RWPE2 (cell line): ENCODE measurements at places on chromosomes 12 and 14.
A peak's percentile ranks its signal among the peaks of the same experiment; 100 is the strongest.

DNA sequence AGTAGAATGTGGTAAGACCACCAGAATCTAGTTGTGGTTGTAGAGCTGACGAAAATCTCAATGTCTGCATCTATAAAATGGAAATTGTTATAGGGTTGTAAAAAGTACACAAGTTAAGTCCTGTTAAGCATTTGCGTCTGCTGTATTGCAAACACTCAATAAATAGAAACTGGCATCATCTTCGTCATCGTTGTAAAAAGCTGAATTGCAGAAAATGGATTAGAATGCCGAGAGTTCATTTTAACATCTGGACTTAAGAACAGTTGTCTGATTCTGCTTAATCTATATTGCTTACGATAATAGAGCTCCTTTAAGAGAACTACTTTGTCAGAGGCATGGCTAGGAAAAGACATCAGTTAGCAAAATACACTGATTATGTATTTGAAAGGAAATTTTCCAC is 33.2 kb downstream of the KCNMB4 start:
- H3K36me3 ChIP-seq: no peaks in the 10 kb centered on the region
- no peaks in the 10 kb centered on the region for H3K27me3 ChIP-seq
- peaks cover under 1% of the 10 kb centered on the region for H3K4me1 ChIP-seq
- no peak overlapping the region for H3K27ac ChIP-seq

DNA sequence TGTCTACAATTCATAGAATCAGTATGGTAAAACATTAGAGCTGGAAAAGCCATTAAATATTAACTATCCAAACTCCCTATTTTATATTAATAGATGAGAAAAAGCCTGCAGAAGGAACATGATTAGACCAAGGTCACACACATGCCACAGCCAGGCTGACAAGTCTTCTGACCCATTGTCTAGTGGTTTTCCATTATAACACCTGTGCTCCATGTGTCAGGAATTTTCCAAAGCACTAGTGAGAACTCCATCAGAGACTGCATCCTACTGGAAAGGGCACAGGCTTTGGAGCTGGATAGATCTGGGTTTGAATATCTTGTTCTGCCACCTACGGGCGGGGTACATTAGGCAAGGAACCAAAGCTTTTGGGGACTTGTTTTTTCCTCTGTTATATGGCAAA is 325.5 kb downstream of the RAD51B start:
- H3K27ac ChIP-seq: peak overlapping the region; percentile 99
- peaks cover 66% of the 10 kb centered on the region for H3K4me1 ChIP-seq
- no peak for DNase-seq
- no peaks in the 10 kb centered on the region for H3K27me3 ChIP-seq

GRCh38 chr14:83491091-83491490 is 1957.4 kb upstream of the SEL1L start:
- no peaks in the 10 kb centered on the region for H3K36me3 ChIP-seq
- no peaks in the 10 kb centered on the region for H3K27me3 ChIP-seq
- no peak for DNase-seq
- no peaks in the 10 kb centered on the region for H3K4me1 ChIP-seq
- H3K27ac ChIP-seq: no peak overlapping the region

DNA sequence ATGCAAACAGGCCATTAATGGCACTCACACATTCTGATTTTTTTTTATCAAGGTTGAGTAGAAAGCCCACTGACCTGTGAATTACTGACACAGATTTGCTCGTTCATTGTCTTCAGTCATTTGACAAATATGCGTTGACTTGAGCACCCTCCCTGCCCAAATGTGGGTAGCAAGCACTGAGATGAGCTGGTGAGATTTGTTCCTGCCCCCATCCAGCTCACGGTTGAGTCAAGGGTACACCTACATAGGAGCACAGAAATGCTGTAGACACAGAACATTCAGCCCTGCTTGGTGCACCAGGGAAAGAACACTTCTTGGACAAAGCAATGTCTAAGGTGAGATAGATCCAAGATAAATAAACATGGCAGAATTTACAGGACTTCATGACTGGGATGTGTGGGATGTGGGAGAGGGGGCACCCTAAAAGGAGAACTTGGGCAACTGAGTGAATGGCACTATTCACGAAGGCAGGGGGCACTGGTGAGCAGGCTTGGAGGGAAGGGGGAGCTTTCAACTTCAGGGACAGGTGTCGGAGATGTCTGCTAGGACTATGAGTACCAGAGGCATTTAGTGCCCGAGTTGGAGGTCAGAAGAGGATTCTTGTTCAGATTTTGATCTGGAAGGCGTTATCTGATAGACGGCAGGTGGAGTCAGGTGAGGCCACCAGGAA is 213.4 kb downstream of the VRK1 start:
- no peak for DNase-seq
- H3K4me1 ChIP-seq: no peaks in the 10 kb centered on the region
- H3K27ac ChIP-seq: no peak overlapping the region
- no peak overlapping the region for H3K4me3 ChIP-seq
- H3K27me3 ChIP-seq: peaks cover 5% of the 10 kb centered on the region

- no peak overlapping the region for H3K4me3 ChIP-seq
- no peak overlapping the region for H3K27ac ChIP-seq
- H3K27me3 ChIP-seq: no peaks in the 10 kb centered on the region
- peaks cover 18% of the 10 kb centered on the region for H3K4me1 ChIP-seq
- DNase-seq: no peak
Observed at GRCh38 chr12:13193505-13194231, 2.9 kb upstream of the EMP1 start.

DNA sequence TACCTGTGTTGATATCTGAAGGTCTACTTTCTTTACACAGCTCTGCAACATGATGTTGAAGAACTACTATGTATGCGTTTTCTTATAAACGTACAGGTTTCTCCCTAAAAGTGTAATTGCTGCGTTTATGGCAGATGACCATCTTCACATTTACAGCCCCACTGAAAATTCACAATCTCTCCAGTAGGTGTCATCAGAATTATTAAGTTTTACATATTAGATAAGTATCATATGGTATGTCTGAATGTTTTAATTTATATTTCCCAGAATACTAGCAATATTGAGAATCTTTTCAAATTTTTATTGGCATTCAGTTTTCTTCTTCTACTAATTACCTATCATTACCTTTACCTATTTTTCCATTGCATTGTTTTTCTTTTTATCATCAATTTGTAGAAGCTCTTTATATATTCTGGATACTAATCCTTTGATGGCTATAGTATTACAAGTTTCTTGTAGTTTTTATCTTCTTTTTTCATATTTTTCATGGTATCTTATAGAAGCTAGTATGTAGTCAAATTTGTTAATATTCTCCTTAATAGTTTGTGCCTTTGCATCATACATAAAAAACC is 123.5 kb downstream of the CAPZA3 start:
- no peak for DNase-seq
- no peaks in the 10 kb centered on the region for H3K36me3 ChIP-seq
- no peak overlapping the region for H3K4me3 ChIP-seq
- no peaks in the 10 kb centered on the region for H3K4me1 ChIP-seq
- no peak overlapping the region for H3K27ac ChIP-seq
- H3K27me3 ChIP-seq: no peaks in the 10 kb centered on the region

- no peak overlapping the region for H3K27ac ChIP-seq
- DNase-seq: no peak
- H3K4me1 ChIP-seq: no peaks in the 10 kb centered on the region
- no peaks in the 10 kb centered on the region for H3K36me3 ChIP-seq
Observed at GRCh38 chr12:92533280-92533890, 169.4 kb upstream of the PLEKHG7 start.

DNA sequence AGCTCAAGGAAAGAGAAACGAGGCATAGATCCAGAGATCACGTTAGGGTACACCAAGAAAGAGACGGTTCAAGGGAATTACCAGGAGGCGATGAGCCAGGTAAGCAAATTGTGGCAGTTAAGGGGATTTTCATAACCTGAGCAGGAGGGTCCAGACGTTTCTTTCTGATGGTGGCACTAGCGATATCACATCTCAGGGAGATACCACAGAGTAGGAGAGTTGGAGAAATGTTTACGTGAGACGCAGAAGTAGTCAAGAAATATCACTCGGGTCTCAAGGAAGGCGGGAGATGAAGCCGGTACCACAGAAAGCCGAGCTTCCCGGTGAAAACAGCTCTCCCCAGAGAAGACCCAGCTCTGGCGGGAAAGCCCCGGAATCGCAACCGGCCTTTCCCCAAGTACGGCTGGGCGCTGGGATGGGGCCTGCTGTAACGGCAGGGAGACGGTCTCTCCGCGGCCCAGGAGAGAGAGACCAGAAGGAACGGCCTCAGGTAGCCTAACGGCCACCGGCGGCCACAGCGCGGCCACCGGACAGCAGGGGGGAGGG is 485 bp downstream of the SENP1 start:
- H3K36me3 ChIP-seq: peaks cover 14% of the 10 kb centered on the region
- H3K27me3 ChIP-seq: no peaks in the 10 kb centered on the region
- peak; percentile 61 for DNase-seq
- H3K4me1 ChIP-seq: peaks cover 7% of the 10 kb centered on the region

DNA sequence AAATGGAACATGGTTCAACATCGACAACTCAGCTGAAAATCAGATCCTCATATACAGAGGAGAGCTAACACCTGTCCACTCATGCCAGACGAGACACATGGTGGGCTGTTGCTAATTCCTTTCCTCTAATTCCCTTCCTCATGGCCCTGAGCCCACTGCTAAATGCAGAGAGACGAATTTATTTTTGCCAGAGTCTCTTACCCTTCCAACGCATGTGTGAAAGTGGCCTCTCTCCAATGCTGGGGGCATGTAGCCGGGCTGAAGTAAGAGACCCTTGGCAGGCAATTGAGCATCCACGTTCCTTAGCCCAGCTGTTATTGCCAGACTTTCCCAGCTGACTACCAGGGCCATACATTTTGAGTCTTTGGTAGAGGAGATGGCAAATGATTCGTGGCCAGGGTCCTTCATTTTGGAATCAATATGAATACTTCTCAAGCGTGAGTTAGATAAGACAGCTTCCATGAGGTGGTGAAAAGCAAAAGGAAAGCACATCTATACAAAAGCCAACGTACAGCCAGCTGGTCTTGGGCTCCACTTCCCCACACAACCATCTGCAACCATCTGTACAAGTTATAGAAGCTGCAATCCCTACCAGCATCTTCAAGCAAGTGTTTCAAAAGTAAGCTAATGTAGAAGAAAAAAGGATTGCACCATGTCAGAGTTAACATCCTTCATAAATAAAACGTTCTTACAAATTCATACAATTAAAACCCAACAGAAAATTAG is 28.6 kb downstream of the CORO1C start:
- no peaks in the 10 kb centered on the region for H3K27me3 ChIP-seq
- DNase-seq: no peak
- H3K4me3 ChIP-seq: no peak overlapping the region
- H3K36me3 ChIP-seq: peaks cover 36% of the 10 kb centered on the region

GRCh38 chr14:103685276-103686211 is 29.7 kb downstream of the XRCC3 start:
- DNase-seq: no peak
- no peaks in the 10 kb centered on the region for H3K27me3 ChIP-seq
- H3K4me3 ChIP-seq: no peak overlapping the region
- no peak overlapping the region for H3K27ac ChIP-seq
- H3K36me3 ChIP-seq: peaks cover 95% of the 10 kb centered on the region

DNA sequence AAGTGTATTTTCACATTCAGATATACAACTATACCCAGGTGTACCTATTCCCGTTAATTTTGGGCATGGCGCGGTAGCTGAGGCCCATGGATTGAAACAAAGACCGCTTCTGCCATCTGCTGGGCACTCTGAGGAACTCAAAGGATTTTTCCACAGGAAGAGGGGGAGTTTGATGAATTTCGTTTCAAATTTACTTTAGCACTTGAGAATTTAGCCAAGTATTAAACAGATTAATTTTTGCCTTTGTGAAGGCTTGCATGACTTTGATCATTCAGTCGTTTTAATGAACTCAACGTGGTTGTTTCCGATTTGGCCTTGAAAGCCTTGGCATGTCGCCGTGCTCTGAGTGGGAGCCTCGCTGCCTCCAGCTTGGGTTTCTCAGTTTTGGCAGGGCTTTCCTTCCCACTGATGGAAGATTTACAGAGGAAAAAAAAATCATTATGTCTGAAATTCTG is 153.2 kb upstream of the DDHD1 start:
- no peaks in the 10 kb centered on the region for H3K4me1 ChIP-seq
- no peak overlapping the region for H3K27ac ChIP-seq
- no peak for DNase-seq

- no peak overlapping the region for H3K4me3 ChIP-seq
- H3K27me3 ChIP-seq: no peaks in the 10 kb centered on the region
- no peaks in the 10 kb centered on the region for H3K36me3 ChIP-seq
- no peak for DNase-seq
- no peak overlapping the region for H3K27ac ChIP-seq
Observed at GRCh38 chr12:47947341-47947740, 16.1 kb upstream of the TMEM106C start.

- peaks cover 5% of the 10 kb centered on the region for H3K27me3 ChIP-seq
- H3K4me3 ChIP-seq: no peak overlapping the region
- no peak overlapping the region for H3K27ac ChIP-seq
- DNase-seq: no peak
- H3K4me1 ChIP-seq: peaks cover 3% of the 10 kb centered on the region
Observed at GRCh38 chr14:86450085-86450484, 920.1 kb downstream of the FLRT2 start.

GRCh38 chr14:49221316-49221715 is 364.9 kb downstream of the RPS29 start:
- no peaks in the 10 kb centered on the region for H3K4me1 ChIP-seq
- no peak overlapping the region for H3K27ac ChIP-seq
- no peaks in the 10 kb centered on the region for H3K36me3 ChIP-seq
- peaks cover 8% of the 10 kb centered on the region for H3K27me3 ChIP-seq
- no peak for DNase-seq

GRCh38 chr14:63747846-63748245 is 20.0 kb upstream of the SGPP1 start:
- no peaks in the 10 kb centered on the region for H3K36me3 ChIP-seq
- DNase-seq: no peak
- H3K27me3 ChIP-seq: no peaks in the 10 kb centered on the region
- no peak overlapping the region for H3K4me3 ChIP-seq
- no peak overlapping the region for H3K27ac ChIP-seq

GRCh38 chr14:38098074-38098836 is 109.4 kb upstream of the SSTR1 start:
- H3K27me3 ChIP-seq: no peaks in the 10 kb centered on the region
- H3K4me1 ChIP-seq: peaks cover 4% of the 10 kb centered on the region
- no peak for DNase-seq
- H3K27ac ChIP-seq: peak overlapping the region; percentile 42

DNA sequence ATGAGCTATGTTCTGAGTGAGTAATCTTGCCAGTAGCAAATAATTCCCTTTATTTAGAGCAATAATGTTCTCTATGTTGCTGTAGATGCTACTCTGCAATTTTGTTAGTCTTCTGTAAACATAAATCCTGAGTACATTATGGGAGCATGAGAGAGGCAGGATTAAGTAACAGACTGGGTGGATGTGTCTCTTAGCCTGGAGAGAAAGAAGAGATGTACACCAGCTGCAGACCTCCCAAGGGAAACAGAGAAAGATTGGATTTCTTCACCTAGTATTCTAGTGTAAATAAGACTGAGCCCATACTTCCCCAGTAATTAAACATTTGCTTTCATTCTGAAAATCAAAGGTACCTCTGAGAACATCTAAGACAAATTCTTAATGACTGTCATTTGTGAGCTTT is 564.0 kb downstream of the TRHDE start:
- no peaks in the 10 kb centered on the region for H3K4me1 ChIP-seq
- H3K4me3 ChIP-seq: no peak overlapping the region
- no peaks in the 10 kb centered on the region for H3K36me3 ChIP-seq
- H3K27me3 ChIP-seq: no peaks in the 10 kb centered on the region
